ENCODE measurements at places on chromosomes 16 and 17.

- no peak for DNase-seq
These were observed 684 bp upstream of the APPBP2 start for GRCh38 chr17:60526726-60527125.

DNA sequence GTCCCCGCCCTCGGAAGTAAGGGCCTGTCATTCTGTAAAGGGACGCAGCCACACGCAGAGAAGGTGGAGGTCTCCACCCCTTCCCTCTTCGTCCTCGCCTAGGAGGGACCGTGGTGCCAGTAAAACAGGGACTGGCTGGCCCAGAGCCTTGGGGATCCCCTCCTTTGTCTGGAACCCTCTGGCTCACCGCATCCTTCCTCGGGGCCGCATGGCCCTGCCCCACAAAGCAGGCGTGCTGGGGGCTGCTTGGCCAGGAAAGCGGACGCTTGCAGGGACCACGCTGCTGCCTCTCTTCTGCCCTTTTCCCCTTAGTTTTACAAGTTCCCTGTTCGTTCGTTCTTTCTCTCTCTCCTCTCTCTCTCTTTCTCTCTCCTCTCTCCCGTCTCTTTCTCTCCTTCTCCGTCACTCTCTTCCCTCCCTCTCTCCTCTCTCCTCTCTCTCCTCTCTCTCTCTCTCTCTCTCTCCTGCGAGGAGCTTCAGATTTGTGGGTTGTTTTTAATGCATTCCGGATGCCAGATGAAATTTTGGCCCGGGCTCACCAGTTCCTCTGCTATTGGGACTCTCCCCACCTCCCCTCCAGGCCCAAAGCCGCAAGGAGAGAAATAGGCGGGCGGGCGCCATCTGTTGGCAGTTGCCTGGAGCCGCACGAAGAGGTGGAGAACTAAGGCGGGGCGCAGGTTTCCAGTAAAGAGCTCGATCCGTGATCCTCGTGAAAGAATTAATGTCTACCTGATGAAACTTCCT is 35.1 kb upstream of the CDRT4 start:
- peak; percentile 78 for DNase-seq

GRCh38 chr17:35087731-35088355 is 24.3 kb upstream of the RFFL start:
- no peak for DNase-seq

GRCh38 chr16:4922721-4923342 is 14.1 kb downstream of the PPL start:
- no peak for DNase-seq

DNA sequence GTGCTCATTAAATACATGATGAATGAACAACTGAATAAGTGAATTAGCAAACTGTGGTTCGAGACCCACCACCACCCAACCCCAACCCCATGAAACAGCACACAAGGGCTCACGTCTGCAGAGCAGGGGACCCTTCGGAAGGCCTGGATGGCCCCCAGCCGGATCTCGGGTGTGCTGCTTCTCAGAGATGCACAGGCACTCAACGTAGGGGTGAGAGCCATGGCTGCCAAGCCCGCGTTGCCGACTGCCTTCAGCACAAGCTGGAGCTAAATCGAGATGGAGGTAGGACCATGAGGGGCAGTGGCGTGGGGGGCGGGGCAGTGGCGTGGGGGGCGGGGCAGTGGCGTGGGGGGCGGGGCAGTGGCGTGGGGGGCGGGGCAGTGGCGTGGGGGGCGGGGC is 93.2 kb downstream of the LITAF start:
- no peak for DNase-seq

GRCh38 chr17:8372422-8372821 is 4.1 kb downstream of the KRABD2 start:
- DNase-seq: no peak

GRCh38 chr16:252366-253337 is 18.0 kb downstream of the FAM234A start:
- no peak for DNase-seq

- no peak for DNase-seq
These were observed 520.7 kb downstream of the MAF start for GRCh38 chr16:79079656-79080420.

DNA sequence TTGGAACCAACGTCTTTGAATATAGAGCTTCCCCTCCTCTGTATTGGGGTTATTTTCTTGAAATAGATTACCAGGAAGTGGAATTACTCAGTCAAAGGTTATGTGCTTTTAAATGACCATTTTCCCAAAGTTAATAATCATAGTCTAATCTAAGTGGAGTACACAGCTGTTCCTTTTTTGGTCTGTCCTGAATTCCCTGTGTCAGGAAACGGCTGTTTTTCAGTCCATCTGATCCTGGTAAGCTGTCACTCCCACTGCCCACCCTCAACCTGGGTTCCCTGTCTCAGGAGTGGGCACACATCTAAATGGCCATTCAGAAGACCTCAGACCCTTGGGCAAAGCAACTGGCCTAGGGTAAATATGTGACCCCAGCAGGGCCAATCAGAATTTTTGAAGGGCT is 57.6 kb upstream of the KSR1 start:
- DNase-seq: no peak

- DNase-seq: no peak
These were observed 57.9 kb upstream of the CNEP1R1 start for GRCh38 chr16:49967012-49967559.

DNA sequence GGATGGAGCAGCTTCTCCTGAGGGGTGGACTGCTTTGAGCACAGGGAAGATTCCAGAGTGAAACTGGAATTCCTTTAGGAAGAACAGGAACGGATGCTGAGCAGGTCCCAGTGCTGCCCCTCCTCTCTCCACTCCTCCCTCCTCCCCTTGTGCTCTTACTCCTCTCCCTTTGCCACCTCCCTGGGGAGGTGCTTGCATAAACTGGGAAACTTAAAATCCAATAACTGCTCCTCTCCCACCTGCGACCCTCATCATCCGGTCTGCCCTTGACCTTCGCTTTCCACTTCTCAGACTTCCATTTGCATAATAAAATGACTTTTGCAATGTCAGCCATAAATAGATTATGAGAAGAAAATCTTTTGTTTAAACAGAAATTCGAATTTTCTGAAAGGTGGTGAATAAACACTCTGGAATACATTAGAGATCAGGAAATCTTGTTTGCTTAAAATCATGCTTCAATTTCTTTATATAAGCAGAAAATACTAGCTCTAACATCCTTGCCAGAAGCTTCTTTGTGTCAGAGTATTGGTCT is 23.7 kb downstream of the HSBP1 start:
- no peak for DNase-seq

GRCh38 chr16:30927789-30928378 is 4.5 kb downstream of the FBXL19 start:
- DNase-seq: no peak

GRCh38 chr16:70410734-70411133 is 28.2 kb downstream of the ST3GAL2 start:
- DNase-seq: no peak

- no peak for DNase-seq
These were observed 181.7 kb downstream of the BANP start for GRCh38 chr16:88132836-88133506.

- DNase-seq: no peak
These were observed 72.8 kb upstream of the ZNF750 start for GRCh38 chr17:82912484-82913089.

GRCh38 chr17:50908860-50909764 is 43.0 kb upstream of the TOB1 start:
- no peak for DNase-seq

- DNase-seq: no peak
These were observed 5.9 kb upstream of the LASP1NB start for GRCh38 chr17:38919316-38920078.

DNA sequence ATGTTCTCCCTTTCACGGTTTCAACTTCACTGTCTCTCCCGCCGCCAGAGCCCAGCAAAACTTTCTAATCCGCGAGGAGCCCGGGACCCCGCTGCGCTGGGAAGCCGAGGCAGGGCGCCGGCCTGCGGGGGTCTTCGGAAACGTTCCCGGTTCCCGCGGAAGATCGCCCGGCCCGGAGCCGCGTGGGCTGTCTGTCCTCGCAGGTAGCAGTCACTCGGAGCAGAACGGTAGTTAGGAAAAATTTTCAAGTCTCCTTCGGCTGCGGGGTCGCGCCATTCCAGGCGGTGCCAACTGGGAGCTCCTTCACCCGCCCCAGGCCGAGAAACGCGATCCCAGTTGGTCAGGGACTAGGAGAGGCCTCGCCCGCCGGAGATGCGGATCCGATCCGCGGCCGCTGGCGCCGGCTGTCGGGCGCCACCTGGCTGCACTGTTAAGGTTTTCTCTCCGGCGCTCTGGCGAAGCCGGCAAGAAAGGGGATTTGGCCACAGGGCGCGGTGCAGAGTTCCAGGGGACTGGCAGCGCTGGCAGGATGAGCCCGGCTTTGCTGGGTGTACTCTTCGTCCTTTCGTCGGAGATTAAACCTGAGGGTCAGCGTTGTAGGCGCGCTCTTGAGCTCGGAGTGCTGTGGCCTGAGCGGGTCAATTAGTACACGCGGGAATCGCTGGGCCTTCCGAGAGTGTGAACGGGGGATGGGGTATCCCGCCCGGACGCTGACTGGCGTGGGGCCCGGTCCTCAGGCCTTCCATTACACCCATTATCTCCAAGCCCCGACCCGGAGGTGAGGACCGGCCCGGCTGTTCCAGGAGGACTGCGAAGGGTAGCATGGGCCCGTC is 135.4 kb downstream of the KCNJ12 start:
- peak; percentile 7 for DNase-seq

- no peak for DNase-seq
These were observed 2.1 kb upstream of the SPG7 start for GRCh38 chr16:89506113-89506504.

DNA sequence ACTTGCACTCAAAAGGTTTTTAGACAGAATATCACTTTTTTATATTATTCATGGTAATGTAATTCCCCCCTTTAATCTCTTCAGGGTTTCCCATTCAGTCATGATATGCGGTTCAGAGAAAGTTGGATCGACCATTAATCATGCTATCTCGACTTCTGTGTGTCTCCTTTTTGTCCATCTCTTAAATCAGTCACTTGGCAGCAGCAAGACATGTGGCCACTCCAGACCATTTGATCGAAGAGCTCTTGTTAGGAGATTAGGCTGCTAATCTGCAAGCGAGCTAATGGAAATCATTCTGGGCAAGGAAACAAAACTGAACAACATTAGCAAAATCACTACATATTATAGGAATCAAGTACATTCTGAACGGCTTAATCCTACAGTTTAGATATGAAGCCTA is 449.9 kb downstream of the WWOX start:
- no peak for DNase-seq

- DNase-seq: no peak
These were observed 17.8 kb upstream of the NTN1 start for GRCh38 chr17:9003355-9004131.

DNA sequence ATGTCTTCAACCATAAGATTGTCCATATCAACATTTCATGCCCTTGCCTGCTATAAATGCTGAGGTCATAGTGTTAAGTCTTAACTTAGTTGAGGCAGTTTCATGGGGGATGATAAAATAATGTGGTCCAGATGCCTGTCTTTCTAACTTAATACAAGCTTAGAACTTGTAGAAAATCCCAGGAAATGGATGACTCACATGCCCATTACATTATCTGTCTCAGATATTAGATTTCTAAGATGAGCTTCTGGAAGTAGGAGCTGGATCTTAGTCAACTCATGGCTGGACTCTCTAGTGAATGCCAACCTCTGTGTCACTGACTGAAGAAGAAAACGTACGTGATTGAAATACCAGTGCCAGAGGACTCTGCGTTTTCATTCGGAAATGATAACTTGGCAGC is 797.5 kb upstream of the EEF2KMT start:
- DNase-seq: no peak

DNA sequence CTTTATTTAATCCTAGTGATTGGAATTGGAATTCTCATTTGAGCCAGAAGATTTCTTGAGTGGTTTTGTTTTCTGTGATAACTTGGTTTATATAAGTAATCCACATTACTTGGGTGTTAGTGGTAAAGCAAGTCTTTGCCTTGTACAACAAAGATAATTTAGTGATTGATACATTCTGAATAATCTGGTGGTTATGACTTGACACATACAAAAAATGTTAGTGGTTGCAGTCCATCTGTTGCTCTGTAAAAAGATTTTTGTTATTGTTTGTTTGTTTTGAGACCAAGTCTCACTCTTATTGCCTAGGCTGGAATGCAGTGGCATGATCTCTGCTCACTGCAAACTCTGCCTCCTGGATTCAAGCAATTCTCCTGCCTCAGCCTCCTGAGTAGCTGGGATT is 13.2 kb downstream of the OMG start:
- no peak for DNase-seq

DNA sequence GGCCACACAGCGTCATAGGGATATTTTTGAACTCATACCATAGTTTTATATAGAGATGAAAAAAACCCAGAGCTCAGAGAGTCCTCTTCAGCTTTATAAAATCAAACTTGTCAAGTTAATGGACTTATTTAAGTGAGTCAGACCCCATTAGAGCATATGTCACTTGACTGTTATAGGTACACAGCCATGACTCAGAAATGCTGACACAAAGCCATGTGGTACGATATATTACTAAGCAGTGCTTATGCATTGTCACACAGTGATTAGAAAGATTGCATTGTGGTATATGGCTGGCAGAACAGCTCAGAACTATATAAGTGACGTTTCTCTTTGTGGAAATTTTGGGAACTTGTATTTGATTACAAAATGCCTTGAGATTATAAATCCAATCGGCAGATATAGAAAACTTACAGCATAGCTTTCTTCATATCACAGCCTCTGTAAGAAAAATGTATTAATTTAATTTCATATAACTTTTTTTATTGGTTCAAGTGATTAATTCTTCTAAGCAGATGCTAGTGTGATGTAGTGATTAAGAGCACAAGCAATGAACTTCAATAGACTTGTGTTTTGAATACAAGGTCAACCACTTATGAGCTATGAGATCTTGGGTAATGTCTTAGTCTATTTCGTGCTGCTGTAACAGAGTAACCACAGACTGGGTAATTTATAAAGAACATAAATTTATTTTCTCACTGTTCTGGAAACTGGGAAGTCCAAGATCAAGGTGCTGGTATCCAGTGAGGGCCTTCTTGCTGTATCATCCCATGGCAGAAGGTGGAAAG is 25.8 kb upstream of the GINS3 start:
- peak; percentile 15 for DNase-seq

- no peak for DNase-seq
These were observed 36.9 kb downstream of the XYLT1 start for GRCh38 chr16:17433577-17434451.

DNA sequence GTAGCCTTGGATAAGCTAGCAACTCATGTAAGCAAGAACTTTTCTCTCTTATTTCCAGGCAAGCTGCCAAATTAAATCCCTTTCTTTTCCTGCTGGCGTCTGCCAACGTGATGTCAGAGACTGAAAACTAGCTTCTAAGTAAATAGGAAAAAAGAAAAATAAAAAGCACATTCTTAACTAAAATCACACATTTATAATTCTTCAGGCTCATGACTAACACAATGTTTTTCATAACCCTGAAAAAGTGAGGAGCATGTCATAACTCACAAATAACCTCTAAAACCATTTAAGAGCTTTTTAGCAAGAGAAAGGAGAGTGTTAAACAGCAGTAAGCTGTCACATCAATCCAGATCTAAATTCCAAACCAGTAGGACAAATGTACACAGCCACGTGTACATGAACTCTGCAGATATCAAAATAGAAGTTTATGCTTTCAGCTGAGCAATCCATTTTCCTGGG is 110.0 kb downstream of the N4BP1 start:
- DNase-seq: no peak

GRCh38 chr16:78778101-78779004 is 678.9 kb downstream of the WWOX start:
- no peak for DNase-seq
